Stimulated activated effector memory CD8-positive, alpha-beta T cell treated with anti-CD3 and anti-CD28 coated beads, Interleukin-12 subunit alpha, Interleukin-12 subunit beta, amount 100 ng/mL, for 72 hours (primary cell): ENCODE measurements at places on chromosomes 3 and 15.

GRCh38 chr3:160395297-160395696, 3.7 kb downstream of the IFT80 start:
- no peak for DNase-seq

DNA sequence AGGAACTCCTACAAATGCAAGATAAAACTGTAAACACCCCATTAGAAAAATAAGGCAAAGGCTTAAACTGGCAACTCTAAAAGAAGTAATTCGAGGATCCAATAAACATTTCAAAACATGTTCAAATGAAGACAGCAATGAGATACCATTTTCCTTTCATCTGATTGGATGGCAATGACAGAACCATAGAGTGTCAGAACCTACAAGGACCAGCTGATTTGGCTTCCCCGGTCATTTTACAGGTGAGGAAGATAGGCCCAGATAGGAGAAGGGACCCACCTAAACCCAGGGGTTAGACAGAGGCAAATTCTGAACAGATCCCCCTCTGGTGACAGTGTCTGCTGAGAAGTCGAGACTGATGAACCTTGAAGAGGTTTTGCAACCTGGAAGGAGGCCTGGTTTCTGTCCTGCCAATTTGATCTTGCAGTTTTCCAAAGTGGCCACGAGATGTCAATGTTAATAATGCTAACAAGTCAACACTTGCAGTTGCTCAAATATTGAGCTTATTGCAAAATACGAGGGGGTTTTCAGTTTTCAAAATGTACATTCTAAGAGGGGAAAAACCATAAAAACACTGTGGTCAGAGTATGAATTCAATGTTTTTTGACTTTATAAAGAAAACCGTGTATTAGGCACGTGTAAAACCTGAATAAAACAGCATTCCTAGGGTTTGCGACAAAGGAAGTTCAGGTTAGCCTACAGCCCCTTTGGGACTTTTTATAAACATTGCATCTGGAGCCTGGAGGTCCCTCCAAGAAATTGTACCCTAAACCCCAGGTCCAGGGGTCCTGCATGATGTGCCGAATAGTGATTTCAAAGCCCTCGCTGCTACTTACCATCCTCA, 21.5 kb downstream of the CFAP161 start:
- DNase-seq: no peak

DNA sequence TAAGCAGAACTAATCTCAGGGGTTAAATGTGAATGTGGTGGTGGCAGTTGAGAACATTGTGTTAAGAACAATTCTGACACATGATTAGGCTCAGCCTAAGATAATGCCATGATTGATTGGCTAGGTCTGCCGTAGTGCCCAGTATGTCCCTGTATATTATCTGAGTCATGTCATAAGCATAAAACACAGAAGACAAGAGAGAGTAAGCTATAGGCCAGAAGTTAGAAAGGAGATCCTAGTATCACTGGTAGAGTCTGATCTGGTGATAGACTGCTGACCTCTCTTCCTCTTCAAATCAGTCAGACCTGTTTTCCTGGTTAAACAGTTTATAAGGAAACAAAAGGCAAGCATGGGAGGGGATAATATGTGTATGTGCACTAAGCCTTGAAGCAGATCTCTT, 30.1 kb upstream of the ATP8B4 start:
- DNase-seq: no peak

GRCh38 chr15:66292571-66293418, 573 bp upstream of the DIS3L start:
- no peak for DNase-seq

DNA sequence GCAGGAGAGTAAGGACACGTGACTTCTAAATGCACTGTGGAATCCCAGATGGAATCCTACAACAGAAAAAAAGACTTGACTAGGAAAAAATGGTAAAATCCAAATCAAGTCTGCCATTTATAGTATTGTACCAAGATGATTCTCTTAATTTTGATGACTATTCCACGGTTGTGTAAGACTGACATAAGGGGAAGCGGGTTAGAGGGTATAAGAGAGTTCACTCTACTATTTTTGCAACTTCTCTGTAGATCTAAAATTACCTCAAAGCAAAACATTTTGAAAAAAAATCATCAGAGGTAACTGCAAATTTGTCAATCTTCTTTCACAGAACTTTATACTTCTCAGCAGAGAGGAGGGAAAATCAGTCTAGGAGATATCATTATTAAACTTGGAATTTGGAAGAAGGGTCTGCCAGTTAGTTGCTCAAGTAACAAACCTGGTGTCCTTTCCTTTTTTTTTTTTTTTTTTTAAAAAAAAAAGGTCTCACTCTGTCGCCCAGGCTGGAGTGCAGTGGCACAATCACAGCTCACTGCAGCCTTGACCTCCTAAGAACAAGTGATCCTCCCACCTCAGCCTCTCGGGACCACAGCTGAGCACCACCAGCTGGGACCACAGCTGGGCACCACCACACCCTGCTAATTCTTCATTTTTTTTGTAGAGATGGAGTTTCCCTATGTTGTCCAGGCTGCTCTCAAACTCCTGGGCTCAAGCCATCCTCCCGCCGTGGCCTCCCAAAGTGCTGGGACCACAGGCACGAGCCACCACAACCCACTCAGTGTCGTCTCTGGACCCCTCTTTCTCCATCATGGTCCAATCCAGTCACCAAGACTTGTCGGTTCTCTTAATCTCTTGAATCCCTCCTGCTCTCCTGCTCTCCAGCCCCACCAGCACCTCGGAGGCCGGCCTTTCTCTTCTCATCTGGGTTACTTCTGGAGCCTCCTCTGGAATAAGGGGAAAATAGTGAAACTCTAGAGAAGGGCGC, 14.9 kb upstream of the HES1 start:
- no peak for DNase-seq

- DNase-seq: no peak
These were observed 92.3 kb downstream of the MAGI1 start for GRCh38 chr3:65946438-65946837.

DNA sequence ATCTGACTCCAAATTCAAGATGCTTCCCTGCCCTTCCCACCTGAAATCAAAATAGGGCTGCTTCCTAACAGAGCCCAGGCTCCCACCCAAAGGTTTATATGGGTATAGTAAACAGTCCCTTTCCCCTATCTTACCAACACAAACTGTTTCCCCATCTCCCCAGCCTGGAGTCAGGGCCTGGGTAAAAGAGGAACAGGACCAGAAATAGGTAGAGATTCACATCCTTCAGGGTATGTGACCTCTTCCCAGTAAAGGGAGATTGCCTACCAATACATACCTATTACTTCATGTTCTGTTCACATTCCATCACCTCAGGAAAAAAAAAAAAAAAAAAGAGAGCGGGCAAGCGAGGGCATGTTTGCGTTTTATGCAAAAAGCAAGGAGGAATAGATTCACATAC, 9.7 kb upstream of the SHF start:
- no peak for DNase-seq

- DNase-seq: no peak
These were observed 223.5 kb downstream of the DTWD1 start for GRCh38 chr15:49844390-49844789.

- DNase-seq: no peak
These were observed 34.8 kb downstream of the MINDY4B start for GRCh38 chr3:150870406-150870805.

DNA sequence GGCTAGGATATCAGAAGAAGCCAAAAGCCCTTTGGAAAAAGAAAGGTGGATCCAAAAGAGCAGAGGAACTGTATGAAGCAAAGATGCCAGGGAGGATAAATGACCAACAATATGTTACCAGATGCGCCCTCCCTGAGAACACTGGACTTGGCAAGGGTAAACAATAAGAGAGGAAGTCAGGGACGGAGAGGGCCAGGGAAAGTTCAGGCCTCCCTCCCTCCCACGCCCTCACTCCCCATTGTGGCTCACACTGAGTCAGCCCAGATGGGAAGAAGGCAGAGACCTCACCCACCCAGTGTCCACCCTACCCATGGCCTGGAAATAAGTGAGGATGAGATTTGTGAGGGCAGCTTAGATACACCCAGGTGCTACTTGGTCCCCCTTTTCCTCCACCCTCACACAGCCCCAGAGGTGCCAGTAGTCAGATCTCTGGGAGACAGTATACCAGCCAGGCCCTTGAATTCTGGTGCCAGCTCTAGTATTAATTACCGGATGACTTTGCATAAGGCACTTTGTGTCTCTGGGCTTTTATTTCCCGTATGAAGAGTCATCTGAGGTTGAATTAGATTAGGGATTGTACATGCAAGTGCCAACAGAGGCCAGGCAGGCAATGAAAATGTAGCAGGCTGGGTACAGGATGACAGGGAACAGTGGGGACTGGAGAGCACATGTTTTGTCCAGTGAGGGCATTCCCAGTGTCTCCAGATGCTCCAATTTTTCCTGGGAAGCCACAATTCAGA, 35.1 kb upstream of the FRMD4B start:
- DNase-seq: no peak

DNA sequence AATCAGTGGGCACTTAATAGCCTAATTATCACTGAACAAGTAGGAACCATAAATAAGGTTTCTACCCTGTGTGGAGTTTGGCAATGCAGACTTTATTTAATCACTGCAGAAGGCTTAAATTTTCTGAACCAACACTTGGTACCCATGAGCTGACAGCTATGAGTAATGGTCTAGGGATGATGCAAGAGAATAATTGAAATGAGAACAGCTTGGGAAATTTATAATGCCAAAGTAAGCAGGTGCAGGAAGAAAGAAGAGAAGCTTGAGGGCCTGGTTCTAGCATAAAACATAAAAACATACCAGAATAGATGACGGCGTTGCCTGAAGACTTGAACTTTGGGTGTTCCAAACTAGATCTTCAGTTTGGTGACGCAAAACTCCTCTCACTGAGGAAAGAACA, 67.0 kb downstream of the IMPG2 start:
- no peak for DNase-seq

DNA sequence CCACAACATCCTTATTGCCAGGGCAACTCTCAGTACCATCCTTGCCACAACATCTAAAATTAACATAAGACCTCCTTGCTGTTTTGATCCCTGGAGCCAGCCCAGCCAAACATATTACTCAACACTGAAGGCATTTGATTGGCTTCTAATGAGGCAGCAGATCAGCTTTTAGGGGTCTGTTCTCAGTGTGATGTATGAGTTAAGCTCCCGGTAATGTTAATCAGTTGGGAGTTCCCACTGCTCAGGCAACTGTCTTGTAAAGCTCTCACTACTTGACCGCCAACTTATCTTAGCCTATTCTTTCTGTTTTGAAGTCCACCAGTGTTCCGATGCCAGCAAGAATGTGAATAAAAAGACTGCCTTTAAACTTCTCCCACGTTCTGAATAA, 158.9 kb downstream of the FOXB1 start:
- no peak for DNase-seq

GRCh38 chr15:42010434-42010833, 10.4 kb downstream of the PLA2G4E start:
- no peak for DNase-seq
